ENCODE measurements at places on chromosomes 5 and 9.

DNA sequence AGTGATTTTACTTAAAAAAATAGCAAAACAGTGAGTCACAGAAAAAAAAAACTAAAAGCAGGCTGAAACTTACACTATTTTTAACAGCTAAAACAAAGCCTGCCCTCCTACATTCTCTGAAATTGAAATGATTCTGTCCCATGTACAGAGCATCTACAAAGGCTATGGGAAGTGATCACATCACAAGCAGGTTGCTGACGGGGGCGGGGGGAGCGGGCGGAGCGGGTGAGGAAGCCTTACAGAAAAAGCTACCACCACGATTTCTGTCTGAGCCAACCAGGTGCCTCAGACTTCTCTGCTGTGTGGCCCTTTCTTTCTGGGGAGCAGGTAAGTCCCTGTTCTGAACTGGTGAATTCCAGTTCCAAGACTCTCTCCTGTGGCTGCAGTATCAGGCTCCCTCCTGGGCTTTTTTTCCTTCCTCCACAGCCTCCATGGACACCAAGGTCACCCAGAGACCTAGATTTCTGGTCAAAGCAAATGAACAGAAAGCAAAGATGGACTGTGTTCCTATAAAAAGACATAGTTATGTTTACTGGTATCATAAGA, 104.9 kb downstream of the ANKRD18B start:
- DNase-seq: no peak

GRCh38 chr5:141865406-141865805, 12.8 kb downstream of the PCDH1 start:
- DNase-seq: no peak

DNA sequence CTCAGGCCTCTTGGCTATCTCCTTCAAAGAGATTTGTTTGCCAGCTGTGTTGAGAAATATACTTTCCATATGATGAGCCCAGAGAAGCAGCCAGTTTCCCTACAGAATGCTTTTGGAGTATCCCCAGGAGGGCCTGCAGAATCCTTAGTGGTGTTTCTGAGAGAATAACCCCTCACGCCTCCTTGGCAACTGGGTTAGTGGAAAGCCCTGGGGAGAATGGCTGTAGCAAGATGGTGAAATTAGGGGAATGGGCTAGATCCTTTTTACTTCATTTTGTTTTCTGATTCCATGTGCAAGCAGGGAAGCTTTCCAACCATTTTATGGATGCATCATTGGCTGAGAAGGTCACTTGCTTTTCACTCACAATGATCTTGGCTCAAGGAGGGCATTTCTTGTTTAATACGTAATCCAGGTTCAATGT, 364.6 kb downstream of the DMRT2 start:
- no peak for DNase-seq

- peak; percentile 12 for DNase-seq
Observed at GRCh38 chr5:93894601-93895354, 153.4 kb upstream of the POU5F2 start.

- DNase-seq: no peak
Observed at GRCh38 chr9:13726746-13727145, 447.3 kb upstream of the MPDZ start.

GRCh38 chr5:177025101-177025601, 2.7 kb downstream of the ZNF346 start:
- no peak for DNase-seq

DNA sequence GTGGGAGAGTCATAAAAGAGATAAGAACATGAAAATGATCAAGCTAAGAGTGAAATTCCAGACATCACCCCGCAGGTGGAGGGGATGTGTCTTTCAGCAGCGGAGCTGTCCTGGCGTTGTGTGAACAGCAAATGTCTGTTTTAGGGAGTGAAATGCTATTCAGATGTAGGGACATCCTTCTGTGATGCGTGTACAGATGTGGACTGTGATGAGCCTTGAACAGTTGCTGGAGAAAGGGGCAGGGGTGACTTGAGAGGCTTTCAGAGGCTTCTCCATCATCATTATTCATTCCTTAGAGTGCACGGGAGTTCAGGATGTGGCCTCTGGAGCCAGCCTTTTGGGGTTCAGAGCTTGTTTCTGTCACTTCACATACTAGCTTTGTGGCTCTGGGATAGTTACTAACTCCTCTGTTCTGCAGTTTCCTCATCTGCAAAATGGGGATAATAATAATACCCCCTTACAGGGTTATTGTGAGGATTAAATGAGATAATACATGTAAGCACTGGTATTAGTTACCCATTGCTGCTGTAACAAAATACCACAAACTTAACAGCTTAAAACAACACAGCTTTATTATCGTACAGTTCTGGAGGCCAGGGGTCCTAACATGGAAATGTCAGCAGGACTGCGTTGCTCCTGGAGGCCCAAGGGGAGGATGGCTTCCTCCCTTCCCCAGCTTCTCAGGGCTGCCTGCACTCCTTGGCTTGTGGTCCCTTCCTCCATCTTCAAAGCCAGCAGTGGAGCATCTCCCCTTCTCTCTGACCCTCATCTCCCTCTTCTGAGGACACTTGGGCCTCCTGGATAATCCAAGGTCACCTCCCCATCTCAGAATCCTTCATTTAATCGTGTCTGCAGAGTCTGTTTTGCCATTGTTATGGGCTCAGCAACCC, 9.4 kb downstream of the TRAF1 start:
- no peak for DNase-seq

DNA sequence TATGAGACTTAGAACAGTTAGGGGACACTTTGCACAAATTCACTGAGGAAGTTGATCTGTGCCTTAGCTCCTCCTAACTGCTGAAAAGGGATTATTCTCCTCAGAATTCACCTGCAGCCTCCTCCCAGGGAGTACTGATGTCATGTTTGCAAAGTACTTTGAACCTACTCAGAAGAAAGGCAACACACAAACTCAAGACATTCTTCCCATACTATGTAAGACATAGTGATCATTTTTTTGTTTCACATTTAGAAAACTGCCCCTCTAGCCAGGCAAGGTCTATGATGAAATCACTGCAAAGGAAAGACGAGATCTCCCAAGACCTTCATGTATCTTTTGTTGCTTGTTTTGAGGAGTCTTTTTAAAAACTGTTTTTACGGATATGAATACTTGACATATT, 10.6 kb upstream of the VLDLR start:
- DNase-seq: no peak

- no peak for DNase-seq
Observed at GRCh38 chr9:123945532-123945931, 15.6 kb upstream of the DENND1A start.

- no peak for DNase-seq
Observed at GRCh38 chr9:121156263-121156731, 45.4 kb downstream of the RAB14 start.

GRCh38 chr5:100575815-100576214, 40.6 kb downstream of the FAM174A start:
- DNase-seq: no peak

DNA sequence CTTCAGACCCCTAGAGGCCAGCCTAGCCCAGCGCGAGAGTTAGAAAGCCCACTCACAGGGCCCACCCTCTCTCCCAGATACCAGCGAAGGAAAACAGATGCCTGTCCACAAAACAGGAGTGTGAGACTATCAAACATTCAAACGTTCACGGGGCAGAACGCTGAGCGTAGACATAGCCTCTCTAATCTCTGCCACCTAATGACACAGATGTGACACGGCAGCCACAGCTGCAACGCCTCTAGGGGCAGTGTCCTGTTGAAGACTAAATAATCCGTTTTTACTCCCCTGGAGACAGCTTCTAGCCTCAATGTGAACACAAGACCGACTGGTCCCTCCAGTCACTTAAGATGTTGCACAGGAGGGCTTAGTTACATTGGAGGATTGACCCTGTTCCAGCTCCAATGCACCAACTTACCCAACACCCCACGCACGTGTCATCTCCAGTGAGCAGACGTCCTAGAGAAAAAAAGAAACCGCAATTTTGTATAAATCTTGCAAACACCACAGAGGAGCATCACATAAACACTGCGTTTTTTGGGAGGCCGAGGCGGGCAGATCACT, 14.3 kb downstream of the DIPK1B start:
- no peak for DNase-seq

GRCh38 chr5:6843821-6844220, 130.6 kb downstream of the TENT4A start:
- no peak for DNase-seq

DNA sequence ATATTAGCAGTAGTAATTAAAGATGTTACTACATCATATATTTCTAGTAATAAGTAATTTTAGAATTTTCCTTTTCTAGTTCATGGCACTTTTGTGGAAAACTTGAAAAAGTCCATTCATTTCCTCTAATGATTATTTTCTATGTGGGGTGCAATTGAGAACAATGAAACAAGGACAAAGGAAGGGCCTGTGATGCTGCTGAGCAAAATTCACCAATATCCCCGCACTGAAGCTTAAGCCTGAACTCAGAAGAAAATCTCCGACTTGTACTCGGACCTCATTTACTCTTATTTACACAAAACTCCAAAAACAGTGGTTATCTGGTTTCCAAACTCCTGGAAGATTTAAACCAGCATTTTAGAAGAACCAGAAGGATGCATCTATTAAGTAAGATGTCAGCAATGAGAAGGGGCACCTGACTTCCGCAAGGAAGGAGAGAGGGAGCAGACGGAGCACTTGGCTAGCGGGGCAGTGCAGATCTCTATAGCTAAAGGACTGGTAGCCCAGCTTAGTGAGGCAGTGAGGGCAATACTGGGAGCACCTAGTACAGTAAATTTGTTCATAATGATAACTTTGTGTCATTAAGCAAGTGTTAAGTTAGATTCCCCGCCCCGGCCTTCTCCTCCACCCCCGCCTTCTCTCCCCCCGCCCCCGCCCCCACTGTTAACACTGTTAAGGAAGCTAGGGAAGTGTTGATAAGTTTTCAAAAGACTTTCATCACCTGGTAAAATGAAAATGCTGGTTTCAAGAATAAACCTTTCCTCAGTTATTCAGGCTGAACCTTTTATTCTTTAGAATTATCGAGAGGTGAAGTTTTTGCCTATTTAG, 123.3 kb downstream of the ZSWIM6 start:
- DNase-seq: no peak

GRCh38 chr5:96905864-96906263, 29.6 kb downstream of the ERAP2 start:
- DNase-seq: no peak

DNA sequence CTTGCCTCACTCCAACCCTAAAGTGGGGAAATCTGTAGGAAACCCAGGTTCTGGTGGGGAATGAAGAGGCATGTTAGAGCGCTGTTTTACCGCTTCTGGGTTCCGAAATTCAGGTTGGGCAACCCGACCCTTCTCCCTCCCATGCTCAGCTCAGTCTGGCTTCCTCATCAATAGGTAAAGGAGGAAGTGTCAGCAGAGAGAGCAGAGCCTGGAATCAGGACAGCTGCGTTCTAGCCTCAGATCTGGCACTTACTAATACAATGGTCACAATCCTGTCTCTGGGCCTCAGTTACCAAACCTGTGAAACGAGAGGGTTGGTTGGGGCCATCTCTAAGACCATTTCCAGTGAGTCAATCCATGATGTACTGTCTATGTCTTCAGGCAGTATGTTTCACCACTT, 16.2 kb upstream of the TNIP1 start:
- DNase-seq: no peak

DNA sequence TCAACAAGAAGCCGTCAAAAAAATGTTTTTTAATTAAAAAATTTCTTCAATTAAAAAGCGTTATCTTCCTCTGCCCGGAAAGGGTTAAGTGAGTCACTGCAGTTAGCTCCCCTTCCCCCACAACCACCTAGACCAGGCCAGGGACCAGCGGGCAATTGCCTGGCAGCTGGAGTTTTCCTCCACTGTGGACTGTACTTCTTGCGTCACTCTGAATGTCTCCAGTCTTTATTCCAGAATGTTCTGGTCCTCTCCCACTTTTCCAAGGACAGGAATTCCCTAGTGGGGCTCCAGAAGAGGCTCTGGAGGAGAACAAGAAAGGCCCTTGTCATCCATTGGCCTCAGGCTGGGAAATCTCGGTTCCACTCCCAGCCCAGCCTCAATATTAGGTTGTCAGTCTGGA, 114.0 kb downstream of the C9orf50 start:
- no peak for DNase-seq

DNA sequence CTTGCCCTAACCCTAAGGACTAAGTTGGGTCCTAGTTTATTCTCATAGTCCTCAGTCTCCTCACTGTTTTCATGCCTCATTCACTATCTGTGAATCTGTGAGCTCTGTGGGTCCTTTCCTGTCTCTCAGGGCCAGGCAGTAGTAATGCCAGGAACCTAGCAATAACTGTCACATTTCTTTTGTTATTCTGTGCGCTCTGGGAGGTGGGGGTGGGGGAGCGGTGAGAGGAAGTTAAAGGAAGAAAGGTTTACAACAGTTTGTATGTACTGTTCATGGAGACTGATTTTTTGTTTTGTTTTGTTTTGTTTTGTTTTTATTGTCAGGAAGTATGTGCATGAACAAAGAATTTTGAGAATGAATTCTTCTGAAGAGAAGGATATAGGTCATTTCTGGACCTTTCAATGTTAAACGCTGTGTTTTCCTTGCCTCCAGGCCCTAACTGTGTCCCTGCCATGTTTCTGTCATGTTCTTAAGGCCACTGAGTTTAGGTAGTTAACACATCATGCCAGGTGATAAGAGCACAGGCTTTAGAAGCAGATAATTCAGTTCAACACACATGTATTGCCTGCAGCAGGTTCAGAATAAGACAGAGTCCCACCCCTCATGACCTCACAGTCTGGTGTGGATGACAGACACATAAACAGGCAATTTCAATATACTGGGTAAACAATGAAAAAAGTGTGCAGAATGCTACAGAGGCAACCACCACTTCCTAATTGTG, 13.3 kb upstream of the FEM1C start:
- DNase-seq: no peak

DNA sequence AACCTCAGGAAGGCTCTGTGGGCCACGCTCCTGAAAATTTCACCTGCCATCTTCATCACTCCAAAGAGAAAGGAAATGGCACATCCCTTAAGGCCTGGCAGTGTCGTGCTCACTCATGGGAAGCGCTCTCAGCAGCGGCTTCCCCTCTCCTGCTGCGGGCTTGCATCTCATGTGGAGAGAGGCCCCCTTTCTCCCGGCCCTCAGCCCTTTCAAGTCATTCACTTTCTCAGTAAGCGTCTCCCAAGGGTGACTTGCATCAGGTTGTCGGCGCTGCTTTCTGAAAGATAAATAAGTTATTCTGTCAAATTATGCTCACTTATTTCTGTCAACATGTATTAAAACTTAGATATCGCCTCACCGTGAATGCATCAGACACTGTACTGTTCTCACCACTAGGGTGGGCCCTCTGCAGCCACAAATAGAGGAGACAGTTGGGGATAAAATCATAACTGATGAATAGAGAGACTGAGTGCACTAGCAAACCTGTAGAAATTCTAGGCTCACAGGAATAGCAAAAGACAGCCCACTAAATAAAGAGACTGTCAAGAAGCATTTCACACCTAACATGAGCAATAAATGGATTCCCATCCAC, 174.6 kb downstream of the RFK start:
- DNase-seq: no peak
